ENCODE measurements at places on chromosomes 5 and 9. TPM values are rescaled to one million over a fixed set of nuclear protein-coding genes. Genes with fewer than 3 reads are reported as not detected.

DNA sequence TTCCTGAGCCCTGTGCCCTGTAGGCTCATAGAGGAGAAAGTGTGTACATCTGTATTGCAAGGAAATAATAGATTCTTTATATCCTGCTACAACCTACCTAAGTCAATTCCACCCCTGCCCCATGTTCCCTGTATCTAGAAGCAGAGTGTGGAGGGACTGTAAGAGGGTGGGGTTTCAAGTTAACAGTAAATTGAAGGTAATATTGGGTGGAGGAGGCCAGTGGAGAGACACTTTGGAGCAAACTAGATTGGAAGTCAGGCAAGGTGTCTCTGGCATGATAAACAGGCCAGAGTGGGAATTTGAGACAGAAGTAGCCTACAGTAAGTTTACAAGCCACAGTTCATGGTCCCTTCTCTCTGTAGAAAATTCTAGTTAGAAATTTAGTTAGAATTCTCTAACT lies 2.3 kb upstream of the HEMGN start:
- H3K27ac ChIP-seq = no peak overlapping the region
- DNase-seq = no peak
- H3K4me1 ChIP-seq = no peaks in the 10 kb centered on the region
- H3K4me3 ChIP-seq = no peak overlapping the region
- H3K27me3 ChIP-seq = no peaks in the 10 kb centered on the region

- H3K27me3 ChIP-seq = no peaks in the 10 kb centered on the region
- no peak overlapping the region for H3K27ac ChIP-seq
- no peak for DNase-seq
- no peaks in the 10 kb centered on the region for H3K36me3 ChIP-seq
- H3K4me1 ChIP-seq = no peaks in the 10 kb centered on the region
- H3K4me3 ChIP-seq = no peak overlapping the region
These were observed 382.3 kb upstream of the SLC30A5 start for GRCh38 chr5:68711293-68712200.

GRCh38 chr5:3784854-3785253 lies 189.2 kb downstream of the IRX1 start:
- no peak overlapping the region for H3K27ac ChIP-seq
- H3K36me3 ChIP-seq = no peaks in the 10 kb centered on the region
- H3K4me1 ChIP-seq = no peaks in the 10 kb centered on the region
- no peak for DNase-seq
- no peak overlapping the region for H3K4me3 ChIP-seq

Gene EFNA5
- total RNA-seq = 1.6 TPM

GRCh38 chr9:99057665-99058625 lies 47.0 kb upstream of the TGFBR1 start:
- no peak for DNase-seq
- no peak overlapping the region for H3K27ac ChIP-seq
- H3K4me1 ChIP-seq = no peaks in the 10 kb centered on the region
- no peaks in the 10 kb centered on the region for H3K27me3 ChIP-seq

- no peaks in the 10 kb centered on the region for H3K27me3 ChIP-seq
- no peaks in the 10 kb centered on the region for H3K36me3 ChIP-seq
- DNase-seq = no peak
- H3K27ac ChIP-seq = no peak overlapping the region
- H3K4me1 ChIP-seq = no peaks in the 10 kb centered on the region
These were observed 26.4 kb downstream of the FOXD1 start for GRCh38 chr5:73422164-73422563.

DNA sequence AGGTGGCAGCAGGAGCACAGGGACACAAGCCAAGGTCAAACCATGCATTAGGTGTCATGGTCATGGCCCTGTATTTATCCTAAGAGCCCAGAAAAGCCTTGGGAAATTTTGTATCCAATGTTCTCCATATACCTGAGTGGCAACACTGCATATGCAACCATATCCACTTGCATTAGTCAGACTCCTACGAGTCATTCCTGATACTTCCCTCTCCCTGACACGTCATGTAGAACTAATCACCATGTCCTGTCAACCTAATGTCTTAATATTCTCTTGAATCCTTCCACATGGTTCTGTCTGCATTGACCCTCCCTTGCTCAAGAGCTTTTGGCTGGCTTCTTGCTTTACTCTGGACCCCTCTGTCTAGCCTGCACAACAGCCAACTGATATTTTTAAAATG lies 9.4 kb downstream of the SCGB3A2 start:
- peaks cover 11% of the 10 kb centered on the region for H3K4me1 ChIP-seq
- H3K36me3 ChIP-seq = no peaks in the 10 kb centered on the region
- no peaks in the 10 kb centered on the region for H3K27me3 ChIP-seq
- no peak overlapping the region for H3K4me3 ChIP-seq

DNA sequence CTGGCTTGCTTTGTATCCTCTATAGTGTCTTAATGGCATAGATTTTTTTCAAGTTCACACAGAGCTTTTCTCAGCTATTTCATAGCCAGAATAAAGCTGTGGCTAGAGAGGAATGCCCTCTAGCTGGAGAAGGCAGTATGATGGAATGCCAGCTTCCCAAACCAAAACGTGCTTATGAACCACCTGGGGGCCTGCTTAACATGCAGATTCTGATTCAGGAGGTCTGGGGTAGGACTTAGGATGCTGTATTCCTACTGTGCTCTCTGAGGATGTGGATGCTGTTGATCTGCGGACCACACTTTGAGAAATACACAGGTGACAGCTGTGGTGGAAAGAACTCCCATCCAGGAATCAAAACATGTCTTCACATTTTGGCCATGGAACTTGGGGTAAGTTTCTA lies 49.9 kb upstream of the DPYSL3 start:
- H3K27me3 ChIP-seq = no peaks in the 10 kb centered on the region
- 0 out of 2 replicates have a peak, but pooled peaks cover 8% of the 10 kb centered on the region for H3K4me1 ChIP-seq
- no peaks in the 10 kb centered on the region for H3K36me3 ChIP-seq
- no peak overlapping the region for H3K27ac ChIP-seq
- DNase-seq = no peak
- no peak overlapping the region for H3K4me3 ChIP-seq

- no peaks in the 10 kb centered on the region for H3K4me1 ChIP-seq
- no peaks in the 10 kb centered on the region for H3K36me3 ChIP-seq
- peak within 1 kb of the TSS; percentile 45 for H3K4me3 ChIP-seq
- H3K27ac ChIP-seq = peak within 1 kb of the TSS; percentile 35
- peak; percentile 84 for DNase-seq
These were observed at the start of gene ISL1 for GRCh38 chr5:51383131-51384121. ISL1 (plus strand) TSS chr5:51383448; CDS start chr5:51383672, 224 bp downstream.

DNA sequence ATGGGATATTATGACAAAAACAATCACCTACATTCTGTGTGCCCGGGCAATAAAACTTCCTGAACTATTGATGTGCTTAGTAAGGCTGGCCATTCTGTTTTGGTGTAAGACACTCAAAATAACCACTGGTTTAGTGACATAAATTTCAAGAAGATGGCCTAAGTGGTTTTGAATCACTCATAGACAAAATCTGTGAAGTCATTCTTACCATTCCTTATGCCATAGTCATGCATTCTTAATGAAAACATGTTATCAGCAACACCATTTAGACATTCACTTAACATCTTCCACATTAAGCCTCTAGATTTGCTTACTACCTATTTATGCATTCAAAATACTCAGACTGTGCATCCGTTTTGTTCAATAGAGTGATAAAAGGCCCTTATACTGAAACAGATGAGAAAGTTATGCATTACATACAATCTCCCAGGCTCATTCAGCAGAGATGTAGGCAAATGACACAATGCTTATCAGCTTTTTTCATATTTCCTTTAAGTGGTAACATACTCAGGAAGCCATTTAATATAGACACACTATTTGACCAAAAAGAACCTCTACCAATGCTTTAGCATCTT lies 848.8 kb upstream of the DMAC1 start:
- no peaks in the 10 kb centered on the region for H3K27me3 ChIP-seq
- no peaks in the 10 kb centered on the region for H3K4me1 ChIP-seq
- no peaks in the 10 kb centered on the region for H3K36me3 ChIP-seq
- no peak for DNase-seq

Gene CNTNAP3
- total RNA-seq = not detected

Gene ORM2
- total RNA-seq = 46.0 TPM

DNA sequence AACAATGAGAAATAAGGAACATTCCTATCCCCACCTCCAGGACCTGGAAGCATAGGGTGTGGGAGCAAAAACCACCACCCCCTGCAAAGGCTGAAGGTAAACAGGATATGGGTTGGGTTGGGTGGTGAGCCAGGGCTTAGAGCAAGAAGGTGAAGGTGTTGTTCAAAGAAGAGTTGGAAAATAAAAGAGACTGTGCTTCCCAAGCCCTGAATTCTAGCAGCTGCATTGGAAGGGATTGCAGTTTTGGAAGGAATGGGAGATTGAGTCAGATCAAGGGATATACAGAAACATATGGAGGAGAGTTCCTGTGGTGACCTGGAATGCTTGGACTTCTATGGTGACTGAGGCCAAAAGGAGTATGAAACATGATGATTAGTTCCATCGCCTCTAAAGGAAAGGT lies 24.7 kb upstream of the MTAP start:
- no peak overlapping the region for H3K27ac ChIP-seq
- H3K27me3 ChIP-seq = no peaks in the 10 kb centered on the region
- no peaks in the 10 kb centered on the region for H3K36me3 ChIP-seq
- H3K4me1 ChIP-seq = no peaks in the 10 kb centered on the region
- DNase-seq = no peak

GRCh38 chr5:157582731-157583620 lies 7.4 kb upstream of the ADAM19 start:
- peaks cover 5% of the 10 kb centered on the region for H3K4me1 ChIP-seq
- DNase-seq = no peak
- H3K27ac ChIP-seq = no peak overlapping the region
- H3K27me3 ChIP-seq = no peaks in the 10 kb centered on the region
- no peak overlapping the region for H3K4me3 ChIP-seq

- no peaks in the 10 kb centered on the region for H3K36me3 ChIP-seq
- H3K27ac ChIP-seq = no peak overlapping the region
- no peak overlapping the region for H3K4me3 ChIP-seq
- no peaks in the 10 kb centered on the region for H3K4me1 ChIP-seq
- no peaks in the 10 kb centered on the region for H3K27me3 ChIP-seq
- DNase-seq = no peak
These were observed 173.3 kb downstream of the SPATA31D1 start for GRCh38 chr9:82161876-82162275.

Gene PCDHA10
- total RNA-seq = 0.02 TPM

Gene GPR150
- total RNA-seq = 0.21 TPM

- no peak overlapping the region for H3K4me3 ChIP-seq
- DNase-seq = no peak
- H3K36me3 ChIP-seq = no peaks in the 10 kb centered on the region
- H3K27ac ChIP-seq = no peak overlapping the region
These were observed 6.4 kb downstream of the NEURL1B start for GRCh38 chr5:172647352-172648012.

Gene CXCL14
- total RNA-seq = not detected

Gene SNCB
- total RNA-seq = not detected

DNA sequence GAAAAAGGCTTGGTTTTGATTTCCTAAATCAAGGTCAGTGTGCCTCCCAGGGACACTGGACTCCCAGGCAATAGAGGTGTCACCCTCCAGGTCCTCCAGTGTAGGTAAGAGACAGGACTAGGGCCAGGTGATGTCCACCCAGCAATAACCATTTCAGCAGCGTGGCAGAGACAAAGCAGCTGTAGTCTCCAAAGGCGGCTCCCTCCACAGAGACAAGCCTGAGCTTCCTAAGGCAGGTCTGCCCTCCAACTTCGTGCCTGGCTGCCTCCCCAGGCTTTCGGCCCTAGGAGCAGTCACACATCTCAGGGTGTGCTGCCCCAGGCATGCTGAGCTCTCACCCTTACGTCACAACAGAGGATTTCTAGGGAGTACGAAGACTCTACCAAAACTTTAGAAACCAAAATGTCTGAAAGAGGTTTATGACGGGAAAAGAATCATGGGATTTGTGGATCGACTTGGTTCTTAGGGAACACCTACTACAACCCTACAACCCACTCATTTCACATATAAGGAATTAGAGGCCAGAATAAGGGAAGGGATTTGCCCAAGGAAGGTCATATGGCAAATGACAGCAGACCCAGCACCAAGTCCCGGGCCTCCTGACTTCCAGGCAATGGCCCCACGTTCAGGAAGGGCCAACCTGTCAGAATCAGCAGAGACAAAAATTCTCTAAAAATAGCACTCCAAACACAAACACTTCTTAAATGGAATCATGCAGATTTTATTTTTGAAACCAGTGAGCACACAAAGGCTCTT lies 105.5 kb downstream of the KLHL3 start:
- no peaks in the 10 kb centered on the region for H3K36me3 ChIP-seq
- no peaks in the 10 kb centered on the region for H3K4me1 ChIP-seq
- no peak overlapping the region for H3K27ac ChIP-seq
- no peaks in the 10 kb centered on the region for H3K27me3 ChIP-seq
- DNase-seq = no peak

DNA sequence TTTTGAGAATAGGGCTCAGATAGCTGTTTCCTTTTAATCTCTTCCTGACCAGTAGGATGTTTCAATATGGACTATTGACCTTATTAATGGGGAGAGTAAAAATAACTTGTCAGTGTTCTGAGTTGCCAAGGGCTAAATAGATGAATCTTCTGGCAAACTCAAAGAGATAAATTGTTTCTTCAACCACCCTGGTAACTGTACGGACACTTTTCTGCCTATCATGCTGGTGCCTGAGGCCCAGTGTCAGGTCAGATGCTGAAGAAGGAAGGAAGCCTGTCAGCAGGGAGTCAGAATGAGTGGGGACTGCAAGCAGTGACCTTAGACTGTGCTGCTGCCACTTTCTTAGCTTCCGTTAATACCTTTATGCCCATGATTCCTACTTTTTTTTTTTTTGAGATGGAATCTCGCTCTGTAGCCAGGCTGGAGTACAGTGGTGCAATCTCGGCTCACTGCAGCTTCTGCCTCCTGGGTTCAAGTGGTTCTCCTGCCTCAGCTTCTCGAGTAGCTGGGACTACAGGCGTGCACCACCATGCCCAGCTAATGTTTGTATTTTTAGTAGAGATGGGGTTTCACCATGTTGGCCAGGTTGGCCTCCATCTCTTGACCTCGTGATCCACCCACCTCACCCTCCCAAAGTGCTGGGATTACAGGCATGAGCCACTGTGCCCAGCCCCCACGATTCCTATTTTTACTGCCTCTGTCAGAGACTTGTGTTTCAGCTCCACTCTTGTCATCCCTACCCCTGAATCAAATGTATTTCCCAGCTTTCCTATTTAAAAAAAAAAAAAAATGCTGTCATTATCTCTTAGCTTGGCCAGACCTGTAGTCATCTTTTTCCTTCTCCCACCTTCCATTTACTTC lies 33.7 kb downstream of the TGFBR1 start:
- H3K27ac ChIP-seq = no peak overlapping the region
- no peaks in the 10 kb centered on the region for H3K4me1 ChIP-seq
- H3K4me3 ChIP-seq = no peak overlapping the region

Gene PDE6A
- total RNA-seq = 2.5 TPM

- H3K4me1 ChIP-seq = no peaks in the 10 kb centered on the region
- no peaks in the 10 kb centered on the region for H3K27me3 ChIP-seq
- H3K4me3 ChIP-seq = no peak overlapping the region
- DNase-seq = no peak
- no peaks in the 10 kb centered on the region for H3K36me3 ChIP-seq
These were observed 21.7 kb downstream of the GPRIN1 start for GRCh38 chr5:176588297-176588696.

DNA sequence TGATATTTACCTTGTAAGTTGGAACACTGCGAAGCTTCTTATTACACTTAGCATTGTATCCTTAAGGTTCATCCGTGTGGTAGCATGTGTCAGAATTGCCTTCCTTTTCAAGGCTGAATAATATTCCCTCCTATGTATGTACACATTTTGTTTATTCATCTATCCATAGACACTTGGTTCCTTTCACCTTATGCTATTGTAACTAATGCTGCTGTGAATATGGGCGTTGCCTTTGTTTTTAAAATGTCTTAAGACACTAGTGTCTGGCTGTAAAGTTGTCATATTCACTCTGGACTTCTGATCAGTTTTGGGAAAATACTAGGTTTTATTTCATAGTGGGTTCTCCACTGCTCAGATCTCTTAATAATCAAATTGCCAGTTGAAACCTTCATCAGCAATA lies 383.3 kb upstream of the PRR16 start:
- H3K4me1 ChIP-seq = no peaks in the 10 kb centered on the region
- no peak overlapping the region for H3K4me3 ChIP-seq
- no peaks in the 10 kb centered on the region for H3K27me3 ChIP-seq
- H3K36me3 ChIP-seq = no peaks in the 10 kb centered on the region
- no peak overlapping the region for H3K27ac ChIP-seq

Data from Caco-2 (cell line).